ENCODE measurements at places on chromosomes 5 and 9.

DNA sequence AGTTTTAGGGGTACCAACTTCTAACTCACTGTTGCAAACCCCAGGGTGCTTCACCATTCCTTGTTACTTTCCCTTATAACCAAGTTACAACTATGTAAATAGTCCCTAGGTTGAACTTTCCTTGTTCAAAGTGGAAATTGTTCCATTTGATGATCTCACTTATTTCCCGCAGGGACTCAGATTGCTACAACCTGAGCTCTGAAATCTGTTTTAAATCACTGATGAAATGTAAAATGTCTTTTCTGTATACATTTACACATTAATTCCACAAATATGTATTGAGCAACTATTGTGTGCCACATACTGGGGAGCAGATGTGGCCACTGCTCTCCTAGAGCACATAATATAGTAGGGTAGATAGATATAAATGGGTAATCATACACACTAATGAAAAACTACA lies 69.1 kb upstream of the TARS1 start:
- DNase-seq, result no peak

DNA sequence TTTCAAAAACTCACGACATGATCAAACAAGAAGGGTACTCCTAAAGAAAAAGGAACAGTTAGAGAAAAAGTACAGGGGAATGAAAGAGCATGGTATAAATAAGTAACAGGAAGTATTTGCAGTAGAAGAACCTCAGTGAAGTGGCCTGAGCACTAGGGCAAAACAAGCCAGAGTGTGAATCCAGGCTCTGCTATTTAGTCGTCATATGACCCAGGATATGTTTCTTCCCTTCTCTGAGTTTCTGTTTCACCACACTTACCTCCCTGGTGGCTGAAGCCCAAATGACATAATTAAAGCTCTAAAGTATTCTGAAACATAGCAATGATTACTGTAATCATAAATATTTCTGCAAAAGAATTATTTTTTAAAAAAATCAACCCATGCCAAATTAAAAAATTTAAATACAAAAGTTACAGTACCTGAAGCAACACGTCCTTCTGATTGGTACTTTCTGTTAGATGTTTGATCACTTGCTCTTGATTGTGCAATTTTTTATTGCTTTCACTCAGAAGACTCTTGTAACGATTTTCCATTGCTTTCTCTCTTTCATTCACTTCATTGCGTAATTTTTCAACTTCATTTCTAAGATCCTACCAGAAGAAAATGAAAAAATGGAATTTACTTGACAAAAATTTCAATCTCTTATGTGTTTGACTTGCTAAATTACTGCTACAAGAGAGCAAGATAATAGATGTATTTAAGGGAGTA lies 88.9 kb downstream of the CDK5RAP2 start:
- DNase-seq, result no peak

GRCh38 chr5:17224858-17225511 lies 7.6 kb downstream of the BASP1 start:
- DNase-seq, result no peak

- no peak for DNase-seq
These were observed 415.4 kb downstream of the CDH9 start for GRCh38 chr5:26622947-26623346.

GRCh38 chr5:127216143-127216542 lies 74.5 kb upstream of the MEGF10 start:
- no peak for DNase-seq

GRCh38 chr5:93417490-93417889 lies 163.5 kb downstream of the NR2F1-AS1 start:
- no peak for DNase-seq

GRCh38 chr5:118052503-118052902 lies 935.8 kb downstream of the DTWD2 start:
- no peak for DNase-seq

GRCh38 chr5:65730910-65731309 lies 8.9 kb downstream of the NLN start:
- no peak for DNase-seq

- DNase-seq, result no peak
These were observed 75.6 kb upstream of the SH3PXD2B start for GRCh38 chr5:172529896-172530295.

All from hypothalamus (tissue), 51 donors.